Activated CD4-positive, alpha-beta memory T cell treated with anti-CD3 and anti-CD28 coated beads, Interleukin-2, amount 10 ng/mL, durations not matched to agents 7 days and 5 days (primary cell): ENCODE measurements at places on chromosomes 1 and 21. TPM values are rescaled to one million over a fixed set of nuclear protein-coding genes. Genes with fewer than 3 reads are reported as not detected.

The TTLL7 gene
- total RNA-seq = 2.5 TPM

The YTHDF2 gene
- 69.9 TPM for total RNA-seq

The VTCN1 gene
- not detected for total RNA-seq

The CGN gene
- total RNA-seq = 0.43 TPM

The PLCH2 gene
- 33.8 TPM for total RNA-seq

The RAB4A gene
- 38.0 TPM for total RNA-seq

The TRIM45 gene
- 0.78 TPM for total RNA-seq

The SEMA4A gene
- 21.5 TPM for total RNA-seq

The RBM34 gene
- total RNA-seq = 102 TPM

The OSCP1 gene
- total RNA-seq = 1.3 TPM

The PPIAL4G gene
- 0.86 TPM for total RNA-seq

The KHDRBS1 gene
- total RNA-seq = 169 TPM

The OLFML2B gene
- total RNA-seq = not detected

The LRRC41 gene
- total RNA-seq = 41.7 TPM

The GFI1 gene
- 80.8 TPM for total RNA-seq

The SLC19A2 gene
- total RNA-seq = 6.7 TPM

The FLG2 gene
- total RNA-seq = not detected

The AMY1A gene
- not detected for total RNA-seq

The ANGPTL3 gene
- total RNA-seq = not detected

The LCE1D gene
- not detected for total RNA-seq

The KRTAP12-1 gene
- total RNA-seq = not detected

The VAV3 gene
- total RNA-seq = 2.0 TPM

The PATJ gene
- 11.3 TPM for total RNA-seq

The CFAP141 gene
- total RNA-seq = not detected

The C1orf226 gene
- total RNA-seq = not detected

The NR0B2 gene
- not detected for total RNA-seq

The IFT25 gene
- total RNA-seq = 60.2 TPM

The NOS1AP gene
- total RNA-seq = 0.08 TPM

The APOBEC4 gene
- total RNA-seq = not detected

The UTS2 gene
- 1.2 TPM for total RNA-seq

The C1QB gene
- total RNA-seq = not detected

The HSD3B2 gene
- total RNA-seq = not detected
